Kasumi-1 (cell line): ENCODE measurements at places on chromosomes 3 and 15.

- DNase-seq: peak; percentile 40
Observed at GRCh38 chr3:139629033-139629432, 48.7 kb downstream of the NMNAT3 start.

GRCh38 chr3:13069495-13069894 is 3.7 kb downstream of the IQSEC1 start:
- peak; percentile 49 for DNase-seq

- no peak for DNase-seq
Observed at GRCh38 chr3:51751287-51751686, 27.8 kb downstream of the IQCF6 start.

GRCh38 chr3:73768524-73769308 is 144.0 kb upstream of the PDZRN3 start:
- no peak for DNase-seq

DNA sequence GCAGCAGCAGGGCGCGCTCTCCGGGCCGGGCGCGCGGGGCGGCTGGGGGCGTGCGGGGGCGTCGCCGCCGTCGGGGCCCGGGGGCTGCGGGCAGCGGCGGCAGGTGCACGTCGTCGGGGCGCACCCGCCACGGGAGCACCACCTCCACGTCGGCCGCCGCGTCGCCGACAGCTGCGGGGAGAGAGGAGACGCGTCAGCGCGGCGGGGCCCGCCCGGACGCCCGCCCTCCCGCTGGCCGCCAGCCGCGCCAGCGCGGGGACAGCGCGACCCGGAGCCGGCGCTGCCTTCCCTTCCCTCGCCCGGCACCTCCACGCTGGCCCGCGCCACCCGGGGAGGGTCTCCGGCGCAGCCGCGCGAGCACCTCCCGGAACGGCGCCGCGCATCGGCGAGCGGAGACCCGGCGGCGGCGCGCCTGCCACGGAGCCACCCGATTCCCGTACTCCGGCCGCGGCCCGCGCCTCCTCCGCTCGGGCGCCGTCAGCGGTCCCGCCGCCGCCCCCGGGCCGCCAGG is 481 bp downstream of the ADAMTS17 start:
- DNase-seq: no peak

DNA sequence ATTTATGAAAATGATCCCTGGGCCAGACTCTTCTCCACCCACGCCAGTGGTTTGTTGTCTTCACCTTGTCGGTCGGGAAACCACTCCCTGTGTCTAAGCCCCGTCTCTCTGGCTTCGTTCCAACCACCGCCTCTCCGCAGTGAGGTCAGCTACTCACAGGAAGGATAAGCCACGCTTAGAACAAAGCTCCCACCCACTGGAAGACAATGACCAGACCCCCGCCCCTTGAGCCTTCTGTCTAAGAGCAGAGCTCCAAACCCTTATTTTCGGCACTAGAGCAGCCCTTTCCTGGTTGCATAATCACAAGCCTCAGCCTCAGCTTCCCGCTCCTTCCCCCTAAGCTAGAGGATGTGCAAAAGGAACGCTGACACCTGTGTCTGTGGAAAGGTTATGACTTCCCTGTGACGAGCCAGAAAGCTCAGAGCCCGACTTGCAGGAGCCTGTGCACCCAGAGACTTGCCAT is 114.9 kb upstream of the MEF2A start:
- no peak for DNase-seq

- no peak for DNase-seq
Observed at GRCh38 chr3:26964313-26964712, 341.7 kb downstream of the LRRC3B start.

DNA sequence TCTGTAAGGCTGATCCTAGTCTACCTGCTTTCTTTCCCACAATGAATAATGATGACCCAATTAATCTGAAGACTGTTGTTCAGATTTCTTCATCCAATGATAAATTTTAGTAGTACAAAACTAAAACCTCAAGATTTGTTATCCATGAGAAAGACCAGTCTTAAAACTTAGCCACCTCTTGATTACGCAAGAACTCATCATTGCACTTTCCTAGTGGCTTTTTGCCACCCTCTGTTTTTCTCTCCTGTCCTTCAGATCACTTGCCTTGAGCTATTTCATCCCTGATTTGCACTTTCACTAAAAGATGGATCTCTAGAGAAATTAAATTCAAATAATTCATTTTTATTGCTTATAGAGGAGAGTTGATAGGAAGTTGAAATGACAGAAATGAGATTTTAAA is 142.7 kb upstream of the RBMS3 start:
- no peak for DNase-seq

DNA sequence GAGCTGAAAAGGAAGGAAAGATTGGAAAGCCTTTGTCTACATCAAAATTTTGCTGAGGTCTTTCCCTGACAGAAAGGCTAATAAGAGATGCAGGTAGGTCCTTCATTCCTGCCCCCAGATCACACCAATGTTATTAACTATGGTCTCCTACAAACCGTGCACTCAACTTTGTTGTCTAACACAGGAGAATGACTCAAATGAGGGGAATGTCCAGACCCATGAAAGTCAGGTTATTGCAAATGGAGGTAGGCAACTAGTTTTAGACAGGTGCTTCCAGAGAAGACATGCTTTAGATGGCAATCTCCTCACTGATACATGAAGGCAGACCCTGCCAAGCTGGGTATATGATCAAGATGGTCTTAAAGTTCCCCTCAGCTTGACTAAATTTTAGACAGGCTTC is 51.0 kb downstream of the NFKBIZ start:
- DNase-seq: no peak

DNA sequence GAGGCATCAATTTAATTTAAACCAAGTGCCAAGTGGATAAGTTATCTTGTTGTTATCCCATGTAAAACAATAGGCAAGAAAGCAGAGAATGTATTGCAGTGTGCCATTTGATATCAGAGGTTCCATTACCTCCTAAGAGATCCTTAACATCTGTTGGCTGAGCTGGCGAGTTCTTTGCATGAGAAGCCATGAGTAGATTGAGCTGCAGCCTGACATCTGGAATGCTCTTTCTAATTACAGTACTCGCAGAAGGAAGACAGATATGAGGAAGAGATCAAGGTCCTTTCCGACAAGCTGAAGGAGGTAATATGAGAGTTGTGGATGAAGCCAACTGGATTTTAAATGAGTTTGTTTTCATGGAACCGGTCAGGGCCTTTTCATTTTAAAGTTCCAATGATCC is 19.4 kb downstream of the TPM1 start:
- no peak for DNase-seq

DNA sequence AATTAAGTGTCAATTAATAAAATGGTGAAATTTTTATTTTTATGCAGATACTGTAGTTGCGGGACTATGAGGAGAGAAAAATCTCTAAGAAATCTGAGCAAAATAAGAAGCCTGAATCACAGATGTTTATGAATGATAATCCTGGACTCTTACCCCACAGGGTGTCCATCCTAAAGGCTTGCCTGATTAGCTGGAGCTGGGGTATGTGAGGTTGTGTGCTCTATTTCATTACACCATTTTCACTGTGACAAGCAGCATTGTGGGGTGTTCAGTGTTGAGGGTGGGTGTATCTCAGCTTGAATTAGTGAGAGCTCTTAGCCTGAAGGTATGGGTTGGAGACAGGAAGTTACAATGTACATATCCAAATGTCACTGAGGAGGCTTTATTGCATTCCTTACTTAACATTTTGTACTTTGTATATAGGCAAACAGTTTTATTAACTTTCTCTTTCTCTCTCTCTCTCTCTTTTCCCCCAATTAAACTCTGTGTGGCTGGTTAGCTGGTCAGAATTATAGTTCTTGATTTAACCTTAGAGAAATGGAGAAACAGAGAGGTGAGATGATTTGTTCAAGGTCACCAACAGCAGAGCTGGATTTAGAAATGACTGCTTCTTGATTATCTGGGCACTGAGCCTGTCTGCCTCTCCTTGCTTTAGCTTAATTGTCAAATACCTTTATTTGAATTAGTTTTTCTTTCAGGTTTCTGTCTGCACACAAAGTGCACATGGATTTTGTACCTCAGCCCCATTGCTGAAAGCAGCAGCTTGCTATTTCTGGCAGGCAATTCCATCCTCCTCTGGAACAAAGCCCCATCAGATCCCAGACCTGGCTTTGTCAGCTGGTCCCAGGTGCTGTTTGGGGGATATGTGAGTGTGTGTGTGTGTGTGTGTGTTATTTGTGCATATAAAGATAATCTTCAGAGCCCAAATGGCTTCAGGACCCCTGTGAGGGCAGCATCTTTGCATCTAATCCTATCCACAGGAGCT is 35.8 kb downstream of the GJD2 start:
- DNase-seq: no peak

DNA sequence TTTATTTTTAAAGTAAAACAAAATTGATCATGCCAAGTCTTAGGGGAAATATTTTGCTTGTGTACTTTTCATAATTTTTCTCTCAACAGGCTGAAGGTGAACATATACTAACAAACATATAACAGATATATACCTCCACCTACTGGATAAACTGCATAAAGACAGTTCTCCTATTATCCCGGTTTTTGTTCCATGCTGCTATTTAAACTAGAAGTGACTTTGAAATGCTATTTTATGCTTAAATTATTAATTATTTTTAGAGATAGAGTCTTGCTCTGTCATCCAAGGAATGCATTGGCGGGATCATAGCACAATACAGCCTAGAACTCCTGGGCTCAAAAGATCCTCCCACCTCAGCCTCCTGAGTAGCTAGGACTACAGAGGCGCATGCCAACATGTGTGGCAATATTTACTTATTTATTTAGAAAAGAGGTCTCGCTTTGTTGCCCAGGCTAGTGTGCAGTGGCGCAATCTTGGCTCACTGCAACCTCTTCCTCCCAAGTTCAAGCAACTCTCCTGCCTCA is 49.8 kb downstream of the ST3GAL6 start:
- DNase-seq: peak; percentile 82

- no peak for DNase-seq
Observed at GRCh38 chr3:87895983-87896382, 162.8 kb downstream of the CGGBP1 start.

- DNase-seq: no peak
Observed at GRCh38 chr3:111676211-111677006, 81.3 kb upstream of the ZBED2 start.

GRCh38 chr15:40309344-40309862 is 1.7 kb upstream of the PLCB2 start:
- no peak for DNase-seq

DNA sequence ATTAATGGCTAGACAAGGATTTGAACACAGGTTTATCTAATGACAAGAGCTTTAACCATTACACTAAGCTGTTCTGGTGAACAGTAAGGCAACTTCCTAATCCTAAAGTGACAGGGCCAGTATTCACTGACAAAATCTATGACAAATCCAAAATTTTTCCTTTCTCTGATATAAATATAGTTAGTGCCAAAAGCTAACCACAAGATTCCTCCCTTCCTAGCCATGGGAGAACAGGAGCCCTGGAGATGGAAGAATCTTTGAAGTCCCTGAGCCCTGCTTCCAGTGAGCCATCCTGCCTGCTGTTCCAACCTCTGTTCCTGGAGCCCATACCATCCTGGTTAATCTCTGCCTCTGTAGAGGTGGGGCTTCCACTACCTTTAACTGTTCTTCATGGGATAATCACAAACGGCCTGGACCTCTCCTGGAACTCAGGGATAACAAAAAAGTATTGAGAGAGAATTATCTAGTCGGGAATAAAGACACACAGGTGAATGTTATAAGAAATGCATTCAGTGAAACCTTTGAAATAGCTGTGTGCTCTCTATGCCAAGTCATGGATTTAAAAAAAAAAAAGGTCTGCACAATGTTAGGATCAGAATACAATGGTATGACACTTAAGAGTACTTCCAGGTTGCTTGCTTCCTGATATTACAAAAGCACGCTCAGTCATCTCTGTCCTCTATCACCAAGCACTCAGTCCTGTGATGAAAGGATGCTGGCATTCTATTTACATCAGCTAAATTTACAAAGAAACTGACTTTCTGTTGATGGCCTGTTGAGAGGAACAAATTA is 235.8 kb downstream of the SUCLG2 start:
- DNase-seq: no peak

DNA sequence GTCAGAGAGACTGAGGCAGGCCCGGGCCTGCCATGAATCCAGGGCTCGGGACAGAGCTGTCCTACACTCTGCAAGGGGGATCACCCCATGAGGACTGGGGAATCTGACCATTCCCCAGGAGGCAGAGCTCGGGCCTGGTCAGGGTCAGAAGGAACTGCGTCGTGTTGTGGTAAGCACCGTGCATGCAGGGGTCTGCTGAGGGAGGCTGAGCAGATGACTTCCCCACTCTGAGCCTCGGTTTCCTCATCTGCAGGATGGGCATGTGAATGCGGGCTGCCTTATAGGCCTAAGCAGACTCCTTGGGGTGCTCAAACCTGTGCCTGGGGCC is 61.6 kb upstream of the IQSEC1 start:
- no peak for DNase-seq

GRCh38 chr3:98151241-98151640 is 4.0 kb downstream of the OR5H14 start:
- DNase-seq: no peak

DNA sequence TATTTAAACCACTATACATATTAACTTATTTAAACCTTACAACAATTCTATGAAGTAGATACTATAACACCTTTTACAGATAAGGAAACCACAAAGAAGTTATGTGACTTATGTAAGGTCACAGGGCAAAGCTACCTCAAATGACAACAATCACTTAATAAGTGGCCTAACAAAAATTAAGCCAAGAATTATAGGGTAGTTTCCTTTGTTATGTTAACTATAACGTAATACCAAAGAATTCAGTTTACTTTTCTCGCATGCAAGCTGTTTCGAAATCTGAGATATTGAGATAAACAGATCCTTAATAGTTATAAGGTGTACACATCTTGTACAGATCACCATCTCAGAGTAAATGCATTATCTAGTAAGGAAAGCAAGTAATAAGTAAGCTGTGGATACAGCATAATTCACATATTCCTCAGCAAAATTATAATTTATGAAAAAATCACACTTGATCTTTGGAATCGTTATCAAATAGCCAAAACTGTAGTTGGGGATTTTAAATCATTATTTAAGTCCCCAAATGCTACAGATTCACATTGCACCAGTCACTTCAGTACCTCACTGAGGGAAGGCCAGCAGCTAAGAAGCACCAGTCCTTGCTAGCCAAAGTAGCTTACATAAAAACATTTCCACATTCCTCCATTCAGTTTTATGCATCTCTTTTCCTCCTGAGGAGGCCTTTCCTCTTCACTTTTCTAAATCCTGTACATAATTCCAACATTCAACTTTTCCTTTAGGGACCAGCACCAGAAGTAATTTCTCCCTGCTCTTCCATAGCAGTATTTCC is 226.8 kb downstream of the TBC1D5 start:
- no peak for DNase-seq

- DNase-seq: no peak
Observed at GRCh38 chr3:119418641-119419040, 44.8 kb downstream of the TMEM39A start.

- peak; percentile 75 for DNase-seq
Observed at GRCh38 chr3:12984023-12984823, 89.0 kb downstream of the IQSEC1 start.

GRCh38 chr3:51388286-51389029 is 2.6 kb upstream of the RBM15B start:
- DNase-seq: peak; percentile 78

DNA sequence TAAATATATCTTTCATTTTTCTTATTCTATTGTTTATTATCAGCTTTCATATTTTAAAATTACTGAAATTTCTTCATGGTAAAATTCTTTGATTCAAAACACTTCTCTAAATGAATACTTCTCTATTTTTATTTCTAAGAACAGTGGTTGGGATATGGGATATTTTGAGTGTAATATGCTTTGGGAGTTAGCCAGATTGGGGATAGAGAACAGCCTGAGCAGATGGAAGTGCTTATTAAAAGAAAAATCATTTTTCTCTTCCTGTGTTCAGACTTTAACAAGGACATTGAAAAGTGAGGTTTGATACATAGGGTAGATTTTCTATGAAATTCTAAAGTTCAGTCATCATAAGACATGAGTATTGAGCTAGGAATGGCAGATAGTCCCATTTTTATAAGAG is 84.8 kb downstream of the COL6A5 start:
- no peak for DNase-seq
